ENCODE measurements at places on chromosomes 12 and 14.

GRCh38 chr12:42524716-42525115 is 64.8 kb downstream of the PRICKLE1 start:
- no peak for DNase-seq

GRCh38 chr12:3224530-3224903 is 147.3 kb downstream of the TSPAN9 start:
- DNase-seq = no peak

GRCh38 chr12:51246254-51246853 is 7.7 kb downstream of the DAZAP2 start:
- peak; percentile 47 for DNase-seq

GRCh38 chr14:64942531-64943111 is at the start of gene GPX2:
Gene GPX2, minus strand, starts transcription at chr14:64942745. Its CDS starts 19 bp downstream, at chr14:64942726.
- DNase-seq = peak; percentile 67

DNA sequence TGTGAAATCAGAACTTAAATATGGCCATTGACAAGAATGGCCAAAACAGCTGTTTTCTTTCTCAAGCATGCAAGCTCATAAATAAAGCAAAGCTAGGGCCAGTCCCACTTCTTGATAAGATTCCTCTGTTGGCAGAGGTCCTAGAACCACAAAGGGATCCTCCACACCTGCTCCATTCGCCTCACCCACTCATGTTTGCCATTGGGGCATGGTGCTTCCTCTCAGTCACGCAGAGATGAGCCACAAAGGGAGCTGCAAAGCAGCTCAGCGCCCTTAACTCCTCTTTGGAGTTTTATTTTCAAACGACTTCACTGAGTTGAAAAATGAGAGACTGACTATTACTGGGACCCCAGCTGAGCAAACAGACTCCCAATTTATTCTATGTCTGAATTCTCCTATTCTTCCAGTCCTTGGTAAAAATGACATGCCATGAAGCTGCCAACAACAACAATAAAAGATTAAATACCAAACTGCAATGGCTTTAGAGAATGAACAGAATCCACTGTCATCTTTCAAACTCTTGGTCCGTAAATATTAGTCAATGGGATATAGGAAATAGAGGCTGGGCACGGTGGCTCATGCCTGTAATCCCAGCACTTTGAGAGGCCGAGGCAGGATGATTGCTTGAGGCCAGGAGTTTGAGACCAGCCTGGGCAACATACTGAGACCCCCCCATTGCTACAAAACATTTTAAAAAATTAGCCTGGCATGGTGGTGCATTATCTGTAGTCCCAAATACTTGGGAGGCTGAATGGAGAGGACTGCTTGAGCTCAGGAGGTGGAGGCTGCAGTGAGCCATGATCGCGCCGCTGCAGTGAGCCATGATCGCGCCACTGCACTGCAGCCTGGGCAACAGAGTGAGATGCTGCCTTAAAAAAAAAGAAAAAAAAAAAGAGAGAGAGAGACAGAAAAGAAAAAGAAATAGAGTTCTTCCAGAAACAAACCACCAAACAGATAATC is 16.4 kb downstream of the MANSC1 start:
- peak; percentile 92 for DNase-seq

- no peak for DNase-seq
Measured at GRCh38 chr14:71166180-71166837, 259.1 kb downstream of the PCNX1 start.

- DNase-seq = no peak
Measured at GRCh38 chr12:61385771-61386170, 874.4 kb upstream of the USP15 start.

DNA sequence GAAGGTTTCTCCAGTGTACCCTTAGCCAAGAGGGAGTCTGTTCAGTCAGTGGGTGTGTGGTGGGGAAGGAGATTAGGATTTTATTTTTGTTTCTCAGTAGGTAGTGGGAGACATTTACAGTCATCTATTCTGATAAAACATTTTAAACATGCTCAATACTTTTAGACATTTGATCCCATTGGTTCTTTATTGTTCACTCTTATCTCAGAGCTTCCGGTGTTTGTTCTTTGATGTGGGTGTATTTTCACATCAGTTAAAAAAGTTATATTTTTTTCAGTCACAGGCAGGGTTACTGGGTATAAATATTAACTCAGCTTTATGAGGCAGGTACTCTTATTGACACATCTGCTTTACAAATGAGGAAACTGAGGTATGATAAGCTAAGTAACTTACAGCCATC is 43.3 kb upstream of the LRRK2 start:
- DNase-seq = no peak

DNA sequence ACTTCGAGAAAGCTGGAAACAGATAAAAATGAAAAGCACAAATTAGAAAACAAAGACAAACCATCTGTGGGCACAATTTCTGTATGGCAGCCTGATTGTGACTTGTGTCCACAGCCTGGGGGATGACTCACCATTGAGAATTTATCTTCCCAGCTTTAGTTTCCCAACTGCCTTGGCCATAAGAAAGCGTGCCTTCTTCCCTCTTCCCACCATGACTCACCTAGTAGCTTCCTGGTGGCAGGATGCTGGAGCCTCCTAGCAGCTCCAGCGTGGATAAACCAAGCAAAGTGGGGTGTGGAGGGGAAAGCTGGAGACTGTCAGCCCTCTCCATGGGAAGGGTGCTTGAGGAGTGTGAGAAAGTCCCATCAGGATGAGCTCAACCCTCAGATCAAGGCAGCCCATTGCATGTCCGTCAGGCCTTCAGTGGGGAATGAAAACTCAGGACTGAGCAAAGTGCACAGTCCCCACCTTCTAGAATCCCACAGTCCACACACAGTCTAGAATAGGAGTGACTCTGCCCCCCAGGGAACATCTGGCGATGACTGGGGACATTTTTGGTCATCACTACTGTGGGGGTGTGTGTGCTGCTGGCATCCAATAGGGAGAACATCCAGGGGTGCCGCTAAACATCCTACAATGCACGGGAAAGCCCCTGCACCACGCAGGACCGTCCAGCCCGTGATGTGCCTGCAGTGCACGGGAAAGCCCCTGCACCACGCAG is 22.4 kb upstream of the SERPINA6 start:
- no peak for DNase-seq

DNA sequence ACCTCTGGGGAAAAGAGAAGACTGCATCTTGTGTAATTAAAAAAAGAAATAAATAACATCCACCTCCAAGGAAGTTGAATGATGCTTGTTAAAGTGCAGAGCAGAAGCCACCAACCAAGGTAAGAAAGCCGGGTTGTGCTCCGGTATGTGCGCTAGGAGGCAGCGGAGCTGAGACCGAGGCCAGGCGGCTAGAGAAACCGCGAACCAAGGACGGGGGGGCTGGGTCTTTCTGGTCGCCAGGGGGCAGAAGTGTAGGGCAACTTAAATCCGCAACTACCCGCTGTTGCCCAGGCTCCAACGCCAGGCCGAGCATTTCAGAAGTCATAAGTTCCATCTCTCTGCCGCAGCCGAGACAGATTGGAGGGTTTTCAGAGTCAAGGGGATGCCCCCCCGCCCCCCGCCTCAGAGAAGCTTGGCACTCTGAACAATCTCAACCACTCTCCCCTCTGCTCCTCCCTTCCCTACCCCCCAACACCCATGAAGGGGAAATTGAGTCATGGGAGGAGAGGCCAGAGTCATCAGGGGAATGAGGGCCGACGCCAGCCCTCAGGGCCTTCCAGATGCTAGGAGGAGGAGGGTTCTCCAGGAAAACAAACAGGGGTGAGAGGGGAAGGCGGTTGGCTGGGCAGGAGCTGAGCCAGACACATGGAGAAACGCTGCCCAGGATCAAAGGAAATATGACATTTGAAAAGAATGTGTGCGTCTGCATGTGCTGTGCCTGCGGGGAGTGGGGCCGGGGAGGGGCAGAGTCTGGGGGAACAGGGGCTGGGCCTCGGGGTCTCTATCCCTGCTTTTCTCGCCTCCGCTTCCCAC is 2.2 kb upstream of the NFATC4 start:
- DNase-seq = peak; percentile 75

DNA sequence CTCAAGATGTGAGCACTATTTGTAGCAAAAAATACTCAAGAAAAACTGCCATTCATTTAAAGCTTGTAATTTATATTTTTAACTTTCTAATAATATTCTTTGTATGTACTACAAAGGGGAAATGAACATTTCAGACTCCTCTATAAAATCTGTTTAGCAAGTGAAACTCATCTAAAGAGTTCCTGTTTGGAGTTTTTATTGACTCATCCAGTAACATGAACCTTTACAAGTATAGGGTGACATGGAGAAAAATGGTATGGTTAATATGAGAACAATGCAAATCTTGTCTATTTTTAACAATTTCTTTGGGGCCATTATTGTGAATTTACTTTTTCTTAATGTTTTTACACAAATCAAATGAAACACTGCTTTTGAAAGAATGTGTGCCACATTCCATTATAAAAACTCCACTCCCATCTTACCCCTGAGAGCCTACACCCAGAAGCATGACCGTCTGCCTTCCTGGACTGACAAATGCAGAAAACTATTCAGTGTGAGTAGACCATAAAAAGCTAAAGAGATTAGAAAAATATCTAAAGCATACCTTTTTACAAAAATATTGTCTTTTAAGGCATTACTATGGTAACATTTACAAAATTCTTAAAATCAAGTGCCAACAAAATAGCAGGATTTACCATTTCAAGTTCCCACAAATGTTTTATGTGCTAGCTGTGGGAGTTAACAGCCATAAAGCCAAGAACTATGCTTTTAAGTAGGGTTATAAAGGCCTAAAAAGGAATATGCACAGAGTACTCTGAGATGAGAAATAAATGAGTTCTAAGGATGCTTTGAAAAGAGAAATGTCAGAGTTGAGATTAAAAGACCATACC is 144.0 kb downstream of the ADAMTS20 start:
- DNase-seq = no peak

- DNase-seq = peak; percentile 93
Measured at GRCh38 chr14:34300882-34301734, 160.9 kb downstream of the SPTSSA start.

- DNase-seq = peak; percentile 26
Measured at GRCh38 chr14:31010935-31011334, 14.5 kb upstream of the AP4S1 start.

GRCh38 chr12:125540580-125541204 is 475.5 kb downstream of the AACS start:
- no peak for DNase-seq

DNA sequence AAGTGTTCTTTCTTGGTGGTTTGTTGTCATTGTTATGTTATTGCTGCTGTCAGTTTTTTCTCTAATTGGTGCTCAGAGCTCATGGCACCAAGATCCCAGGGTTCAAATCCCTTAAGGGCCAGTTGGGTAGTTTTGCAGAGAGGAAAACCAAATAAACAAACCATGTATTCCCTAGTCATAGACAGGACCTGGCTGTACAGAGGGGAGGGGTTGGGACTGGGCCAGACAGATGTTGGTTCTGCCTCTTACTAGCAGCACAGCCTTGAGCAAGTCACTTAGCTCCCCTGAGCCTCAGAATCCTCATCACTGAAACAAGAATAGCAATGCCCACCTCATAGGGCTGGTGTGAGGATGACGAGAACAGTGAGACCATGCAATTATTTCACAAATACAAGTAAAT is 53.4 kb downstream of the LTBP2 start:
- DNase-seq = no peak

- no peak for DNase-seq
Measured at GRCh38 chr14:95758331-95758730, 44.4 kb upstream of the TCL1A start.

DNA sequence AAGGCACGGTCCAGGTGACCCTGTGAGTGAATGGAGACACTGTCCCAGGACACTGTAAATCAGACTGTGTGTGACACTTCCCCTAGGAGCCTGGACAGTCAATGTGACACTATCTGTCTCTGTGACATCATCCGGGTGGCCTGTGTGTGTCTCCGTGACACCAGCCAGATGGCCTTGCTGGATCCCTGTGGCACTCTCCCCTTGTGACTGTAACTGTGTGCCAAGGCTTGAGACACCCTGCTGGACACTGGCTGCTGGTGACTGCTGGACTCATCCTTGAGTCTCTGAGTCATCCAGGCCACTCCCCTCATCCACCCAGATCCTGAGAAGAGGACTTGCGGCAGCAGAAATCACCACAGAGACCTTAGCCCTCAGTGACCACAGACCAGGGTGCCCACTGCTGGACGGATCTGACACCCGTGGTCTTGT is 51.6 kb downstream of the MVK start:
- no peak for DNase-seq

DNA sequence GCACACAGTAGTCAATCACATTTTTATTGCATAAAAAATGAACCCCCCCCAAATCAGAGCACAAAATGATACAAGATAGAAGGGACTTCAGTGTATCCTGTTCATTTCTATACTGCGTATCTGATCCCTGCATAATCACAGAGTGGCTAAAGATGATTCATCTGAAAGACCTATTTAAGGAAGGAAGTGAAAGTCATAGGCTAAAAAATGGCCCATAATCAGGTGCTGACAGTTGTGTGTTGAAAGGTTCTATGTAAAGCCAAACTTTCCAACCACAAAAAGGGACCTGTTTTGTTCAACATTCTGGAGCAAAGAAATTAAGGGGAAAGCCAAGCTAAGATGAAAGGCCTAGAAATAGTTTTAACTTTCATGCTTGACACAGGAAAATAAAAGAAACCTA is 147.8 kb upstream of the ATP2B1 start:
- DNase-seq = no peak

DNA sequence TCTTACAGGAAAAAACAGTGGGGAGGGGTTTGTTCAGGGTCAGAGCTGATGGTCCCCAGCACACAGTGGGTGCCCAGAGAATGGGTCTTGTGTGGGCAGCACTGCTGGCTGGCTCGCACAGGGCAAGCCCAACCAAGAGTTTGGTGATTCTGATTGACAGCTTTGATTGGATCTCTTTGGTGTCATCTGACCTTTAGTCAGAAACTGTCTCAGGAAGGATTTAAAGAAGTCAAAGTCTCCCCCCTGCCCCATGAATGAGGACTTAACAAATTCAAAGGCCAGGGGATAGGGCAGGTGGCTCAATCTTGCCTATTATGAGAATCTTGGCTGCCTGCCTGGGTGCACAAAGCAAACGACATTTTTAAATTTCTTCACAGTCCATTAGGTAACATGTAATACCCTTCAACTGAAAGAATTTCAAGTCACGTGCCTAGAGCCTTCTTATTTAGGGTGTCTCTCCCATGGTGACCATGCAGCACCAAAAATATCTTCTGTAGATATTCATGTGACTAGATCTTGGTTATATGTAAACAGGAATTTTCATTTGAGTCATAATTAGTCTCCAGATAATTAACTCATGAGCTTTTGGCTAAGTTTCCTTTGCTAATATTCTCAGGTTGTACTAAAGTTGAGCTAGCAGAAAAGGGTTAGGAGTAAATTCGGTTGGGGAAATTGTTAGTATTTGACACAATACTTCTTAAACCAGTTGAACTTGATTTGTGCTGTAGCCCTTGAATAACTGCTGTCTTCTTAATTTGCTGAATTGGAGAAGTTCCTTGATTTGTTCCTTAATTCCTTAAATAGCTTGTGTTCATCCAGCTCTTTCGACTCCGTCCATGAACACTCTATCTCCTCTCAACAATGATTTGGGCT is 54.5 kb upstream of the HECTD1 start:
- DNase-seq = peak; percentile 84

DNA sequence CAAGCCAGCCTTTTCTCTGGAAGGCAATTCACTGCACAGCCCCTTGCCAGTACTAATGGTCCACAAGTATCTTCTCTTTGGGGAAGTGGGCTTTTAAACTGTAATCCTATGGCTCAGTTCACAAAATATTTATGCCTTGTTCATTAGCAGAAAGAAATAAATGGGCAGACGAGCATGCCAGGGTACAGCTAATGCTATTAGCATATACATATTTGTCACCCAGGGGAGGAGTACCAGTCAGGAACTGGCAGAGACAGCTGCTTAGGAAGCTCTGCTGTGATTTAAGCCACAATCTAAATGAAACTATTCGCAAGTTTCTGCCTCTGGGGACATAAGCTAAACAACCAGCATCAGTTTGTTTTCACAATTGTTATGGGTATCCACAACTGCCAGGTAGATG is 113.4 kb upstream of the CCDC198 start:
- no peak for DNase-seq

GRCh38 chr14:81348061-81348460 is 52.1 kb downstream of the STON2 start:
- no peak for DNase-seq
